Fibroblast of the aortic adventitia (primary cell): ENCODE measurements at places on chromosomes 16 and 17. TPM values are rescaled to one million over a fixed set of nuclear protein-coding genes. Genes with fewer than 3 reads are reported as not detected.
A peak's percentile ranks its signal among the peaks of the same experiment; 100 is the strongest.

DNA sequence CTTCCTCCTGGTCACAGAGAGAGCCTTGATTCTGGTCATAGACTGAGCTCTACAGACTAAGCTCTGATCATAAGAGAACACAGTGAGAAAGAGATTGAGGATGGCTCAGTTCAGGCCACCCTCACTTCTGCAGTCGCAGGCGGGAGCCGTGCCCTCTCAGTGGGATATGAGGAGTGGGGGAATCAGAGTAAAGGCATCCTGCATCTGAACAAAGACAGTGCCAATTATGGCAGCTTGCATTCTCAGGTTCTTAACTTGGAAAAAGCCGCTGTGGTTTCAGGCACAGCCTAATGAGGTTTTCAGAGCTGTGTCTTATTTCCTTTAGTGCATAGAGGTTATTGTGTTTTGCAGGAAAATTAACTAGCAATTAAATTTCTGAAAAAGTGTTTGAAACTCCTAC lies 134.4 kb upstream of the NLRP1 start:
- no peak for DNase-seq

GRCh38 chr17:60529806-60530205 lies 3.8 kb upstream of the APPBP2 start:
- DNase-seq = no peak

- DNase-seq = peak; percentile 98
Measured at GRCh38 chr17:77476931-77477805, 336.4 kb downstream of the SEC14L1 start.

DNA sequence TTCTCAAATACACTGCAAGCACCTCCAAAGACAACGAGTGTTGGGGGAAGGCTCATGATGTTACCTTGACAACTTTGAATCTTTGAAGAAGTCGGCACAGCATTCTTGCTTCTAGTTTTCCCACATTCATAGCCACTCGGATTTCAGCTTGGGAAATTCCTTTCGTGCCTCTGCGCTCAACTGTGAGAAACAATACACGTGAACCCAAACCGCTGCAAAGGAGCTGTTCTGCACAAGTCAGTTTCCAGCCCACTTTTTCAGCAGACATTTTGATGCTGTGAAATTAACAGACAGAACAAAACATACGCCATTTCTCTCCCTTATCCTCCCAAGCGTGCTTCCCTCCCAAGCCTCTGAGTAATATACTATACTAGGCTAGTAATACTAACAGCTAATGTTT lies 41.2 kb downstream of the GTF3C1 start:
- no peak for DNase-seq

DNA sequence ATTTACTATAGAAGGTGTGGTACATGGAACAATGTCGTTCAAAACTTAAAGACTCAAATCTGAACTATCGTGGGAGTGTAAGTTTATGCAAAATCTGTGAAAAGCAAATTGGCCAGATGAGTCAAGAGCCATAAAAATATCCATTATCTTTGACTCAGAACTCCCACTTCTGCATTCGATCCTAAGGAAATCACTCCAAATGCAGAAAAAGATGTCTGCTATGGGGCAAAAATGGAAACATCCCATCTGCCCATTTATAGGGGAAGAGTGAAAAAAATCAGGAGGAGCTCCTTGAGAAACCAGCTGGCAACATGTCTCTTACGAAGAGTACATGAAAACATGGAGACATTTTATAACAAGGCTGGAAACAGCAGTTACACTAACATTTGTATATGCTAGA lies 43.6 kb upstream of the CCDC182 start:
- DNase-seq = no peak

- DNase-seq = no peak
Measured at GRCh38 chr17:20307326-20307910, 159.9 kb downstream of the LGALS9B start.

DNA sequence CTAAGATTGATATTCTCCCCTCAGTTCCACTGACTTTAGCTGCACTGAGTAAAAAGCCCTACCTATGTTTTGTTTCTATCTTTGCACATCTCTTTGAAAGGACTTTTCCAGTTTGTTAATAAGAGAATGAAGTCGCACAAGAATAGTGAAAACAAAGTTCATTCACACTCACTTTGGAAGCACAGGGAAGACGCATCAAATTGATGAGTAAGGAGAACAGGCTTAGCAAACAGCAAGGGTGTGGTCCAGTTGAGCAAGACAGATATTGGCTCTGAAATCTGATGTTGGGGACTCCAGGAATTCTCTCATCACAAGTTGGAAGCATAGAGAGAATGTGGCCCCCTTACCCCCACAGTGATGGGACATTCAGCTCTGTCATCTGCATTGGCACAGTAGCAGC lies 221.3 kb downstream of the CDH11 start:
- DNase-seq = no peak

DNA sequence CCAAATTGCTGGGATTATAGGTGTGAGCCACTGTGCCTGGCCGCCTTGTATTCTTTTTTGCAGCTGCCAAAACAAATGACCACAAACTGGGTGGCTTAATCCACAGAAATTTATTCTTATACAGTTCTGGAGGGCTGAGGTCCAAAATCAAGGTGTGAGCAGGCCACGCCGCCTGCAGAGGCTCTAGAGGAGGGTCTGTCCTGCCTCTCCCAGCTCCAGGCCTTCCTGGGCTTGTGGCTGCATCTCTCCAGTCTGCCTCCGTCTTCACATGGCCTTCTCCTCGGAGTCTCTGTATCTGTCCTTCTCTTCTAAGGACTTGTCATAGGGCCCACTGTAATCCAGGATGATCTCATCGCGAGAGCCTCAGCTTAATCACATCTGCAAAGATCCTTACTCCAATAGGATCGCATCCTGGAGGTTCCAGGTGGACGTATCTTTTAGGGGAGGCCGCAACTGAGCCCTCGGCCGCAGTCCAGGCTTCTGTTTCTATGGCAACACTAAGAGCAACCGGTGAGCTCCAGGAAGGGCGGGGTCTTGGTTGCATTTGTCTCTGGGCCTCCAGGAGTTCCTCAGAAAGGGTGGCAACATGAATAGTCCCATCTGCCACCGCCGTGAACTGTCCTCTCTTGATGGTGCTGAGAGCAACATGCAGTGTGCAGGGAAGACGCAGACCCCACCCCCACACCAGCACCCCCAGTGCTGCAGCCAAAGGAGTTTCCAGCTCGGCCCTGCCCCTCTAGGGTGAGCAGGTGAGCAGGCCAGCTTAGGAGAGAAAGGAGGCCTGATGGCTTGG lies 29.5 kb upstream of the CREBBP start:
- no peak for DNase-seq

- peak; percentile 20 for DNase-seq
Measured at GRCh38 chr16:57245472-57246113, 534 bp downstream of the ARL2BP start.

DNA sequence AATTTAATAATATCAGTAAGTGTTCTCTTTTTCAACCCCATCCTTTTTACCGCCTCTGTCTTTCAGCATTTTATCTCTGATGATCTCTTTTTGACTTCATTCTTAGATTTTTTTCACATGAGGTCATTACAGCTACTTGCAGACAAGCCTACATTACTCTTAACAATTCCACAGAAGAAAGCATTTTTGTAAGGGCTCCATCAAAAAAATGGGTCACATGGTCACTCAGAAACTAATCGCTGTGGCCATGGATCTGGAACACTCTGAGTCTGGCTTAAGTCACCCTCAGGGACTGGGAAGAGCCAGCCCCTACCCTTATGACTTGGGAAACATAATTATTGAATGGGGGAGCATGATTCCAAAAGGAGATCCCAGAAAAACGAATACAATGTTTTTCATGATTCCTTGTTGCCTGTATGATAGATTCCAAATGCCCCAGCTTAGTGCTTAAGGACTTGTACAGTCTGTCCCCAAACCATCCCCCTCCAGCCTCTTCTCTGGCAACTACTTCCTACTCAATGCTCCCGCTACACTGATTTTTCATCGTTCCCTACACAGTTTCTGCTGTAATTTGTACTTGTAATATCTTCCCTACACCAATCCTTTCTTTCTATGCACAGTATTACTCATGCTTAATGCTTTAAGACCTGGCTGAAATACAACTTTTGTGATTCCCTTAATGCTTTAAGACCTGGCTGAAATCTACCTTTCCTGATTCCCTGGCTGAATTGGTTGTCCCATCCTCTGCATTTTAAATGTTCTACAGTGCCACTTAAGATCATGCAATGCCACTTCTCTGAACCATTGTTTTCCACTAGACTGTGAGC lies 457.8 kb downstream of the HS3ST4 start:
- no peak for DNase-seq

GRCh38 chr17:71985111-71986039 lies 135.4 kb upstream of the SOX9 start:
- no peak for DNase-seq

- no peak for DNase-seq
Measured at GRCh38 chr17:17532991-17533390, 36.8 kb upstream of the RASD1 start.

DNA sequence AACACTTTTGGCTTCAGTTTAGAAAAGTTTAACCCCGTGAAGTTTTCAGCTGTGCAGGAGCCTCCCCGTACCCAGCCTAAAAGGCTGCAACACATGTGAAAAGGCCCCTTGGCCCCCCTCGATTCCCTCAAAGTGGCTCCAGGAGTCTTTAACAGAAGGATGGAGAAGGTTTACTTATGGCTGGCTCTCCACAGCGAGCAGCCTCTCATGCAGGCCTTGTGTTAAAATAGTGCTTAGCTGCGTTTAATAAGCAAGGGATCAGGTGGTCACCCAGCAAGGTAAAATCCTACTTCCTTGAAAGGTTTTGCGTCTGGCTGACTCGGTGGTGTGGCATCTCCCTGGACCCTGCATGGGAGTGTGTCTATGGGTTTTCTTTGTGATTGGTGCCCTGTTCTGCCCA lies 8.4 kb upstream of the CYLD start:
- DNase-seq = no peak

GRCh38 chr16:3904875-3905274 lies 24.4 kb upstream of the CREBBP start:
- no peak for DNase-seq

DNA sequence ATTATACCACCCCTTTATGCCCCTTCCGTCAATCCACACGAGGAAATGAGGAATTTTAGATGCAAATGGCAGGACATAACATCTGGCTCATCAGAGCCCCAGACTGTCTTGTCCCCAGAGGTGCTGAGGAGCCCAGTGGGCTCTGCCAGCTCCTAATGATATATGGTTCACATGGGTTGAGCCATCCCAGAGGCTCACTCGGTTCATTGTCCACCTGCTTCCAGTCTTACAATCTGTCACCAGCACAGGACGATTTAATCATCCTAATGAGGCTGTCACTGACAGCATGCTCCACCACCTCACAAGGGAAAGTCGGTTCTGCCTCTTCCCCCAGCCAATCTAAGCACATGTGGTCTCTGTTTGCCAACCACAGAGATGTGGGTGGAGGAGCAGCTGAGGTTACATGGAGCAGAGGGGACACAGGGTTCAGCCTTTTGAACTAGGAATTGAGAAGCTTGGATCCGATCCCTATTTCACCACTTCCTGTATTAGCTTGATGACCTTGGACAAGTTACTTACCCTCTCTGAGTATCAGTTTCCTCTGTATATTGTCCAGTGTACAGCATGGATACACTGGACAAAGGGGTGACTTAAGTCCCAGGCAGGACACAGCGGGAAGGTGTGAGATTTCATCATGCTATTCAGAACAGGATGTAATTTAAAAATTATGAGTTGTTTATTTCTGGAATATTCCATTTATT lies 27.0 kb upstream of the DHX8 start:
- DNase-seq = no peak

The EFCAB5 gene
- total RNA-seq = 0.36 and 1.3 TPM in 2 replicates

The TNP2 gene
- not detected in 2 replicates for total RNA-seq

The SP6 gene
- 0.09 TPM in 1 of 2 replicates, not detected in the other for total RNA-seq

The KIFC3 gene
- 23.0 and 32.8 TPM in 2 replicates for total RNA-seq

The TNFSF13 gene
- total RNA-seq = 1.1 and 1.4 TPM in 2 replicates

The PAQR4 gene
- 0.16 and 13.8 TPM in 2 replicates for total RNA-seq

The CDH11 gene
- total RNA-seq = 397 and 695 TPM in 2 replicates

The PTGES3L gene
- total RNA-seq = 0.18 and 0.65 TPM in 2 replicates

The DOK4 gene
- 19.5 and 29.6 TPM in 2 replicates for total RNA-seq

The COX6A2 gene
- not detected in 2 replicates for total RNA-seq

The RNF112 gene
- 0.36 and 2.3 TPM in 2 replicates for total RNA-seq

The DNAAF8 gene
- total RNA-seq = 1.4 TPM in 1 of 2 replicates, not detected in the other
